ENCODE measurements at places on chromosomes 2 and 18.

GRCh38 chr2:204042401-204042800, 105.8 kb downstream of the ICOS start:
- no peak for DNase-seq

DNA sequence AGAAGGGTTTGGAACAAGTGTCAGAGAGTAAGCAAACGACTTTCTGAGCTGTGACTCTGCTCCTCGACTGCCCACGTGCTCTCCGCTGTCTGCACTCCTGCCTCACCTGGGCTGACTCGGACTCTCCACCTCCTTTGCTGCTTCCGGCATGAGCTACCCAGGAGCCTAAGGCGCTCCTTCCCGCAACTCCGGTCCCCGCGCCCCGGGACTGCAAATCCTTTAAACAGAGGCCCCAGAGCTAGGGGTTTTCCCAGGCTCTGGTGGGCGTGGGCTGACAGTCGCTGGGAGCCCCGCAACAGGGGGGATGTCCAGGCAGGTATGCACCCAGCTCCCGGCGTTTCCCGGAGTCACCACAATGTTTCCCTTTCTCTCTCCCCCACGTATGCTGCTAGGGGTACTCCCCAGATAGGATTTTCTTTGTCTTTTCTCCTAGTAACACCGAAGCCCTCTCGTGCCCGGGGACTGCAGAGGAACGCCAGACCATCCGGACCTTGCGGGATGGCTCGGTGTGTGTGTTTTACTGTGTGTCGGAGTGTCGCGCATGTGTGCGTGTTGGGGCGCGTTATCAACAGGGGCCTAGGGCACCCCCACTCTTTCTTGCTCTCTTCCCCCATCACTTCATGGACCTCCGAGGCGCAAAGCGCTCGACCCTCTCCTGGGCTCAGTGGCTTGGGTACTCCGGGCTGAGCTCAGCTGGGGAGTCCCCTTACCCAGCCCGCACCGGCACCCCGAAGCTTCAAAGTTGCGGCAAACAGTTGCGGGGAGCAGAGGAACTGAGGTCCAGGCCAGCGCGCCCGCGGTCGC, 691 bp upstream of the THSD7B start:
- DNase-seq, result no peak

DNA sequence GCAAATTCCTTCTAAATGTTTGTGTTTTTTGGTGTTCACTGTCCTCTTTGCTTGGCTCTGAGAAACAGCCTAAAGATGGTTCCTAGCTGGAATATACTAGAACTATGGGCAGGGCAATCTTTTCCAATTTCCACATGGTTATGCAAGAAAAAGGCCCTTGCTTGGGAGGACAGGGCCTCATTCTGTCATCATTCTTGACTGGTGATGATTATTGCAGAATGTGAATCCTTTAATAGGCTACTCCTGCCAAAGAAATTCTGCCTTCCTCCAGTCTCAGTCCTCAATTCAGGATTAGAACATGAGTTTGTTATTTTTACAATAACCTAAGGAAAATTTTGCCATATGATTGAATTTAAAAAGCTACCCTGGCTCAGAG, 218.7 kb downstream of the HNMT start:
- DNase-seq, result no peak

- DNase-seq, result peak; percentile 94
Observed at GRCh38 chr2:237171396-237171795, 85.7 kb downstream of the COPS8 start.
